GM23338 (cell line): ENCODE measurements at places on chromosomes 2 and 18. TPM values are rescaled to one million over a fixed set of nuclear protein-coding genes. Genes with fewer than 3 reads are reported as not detected.

DNA sequence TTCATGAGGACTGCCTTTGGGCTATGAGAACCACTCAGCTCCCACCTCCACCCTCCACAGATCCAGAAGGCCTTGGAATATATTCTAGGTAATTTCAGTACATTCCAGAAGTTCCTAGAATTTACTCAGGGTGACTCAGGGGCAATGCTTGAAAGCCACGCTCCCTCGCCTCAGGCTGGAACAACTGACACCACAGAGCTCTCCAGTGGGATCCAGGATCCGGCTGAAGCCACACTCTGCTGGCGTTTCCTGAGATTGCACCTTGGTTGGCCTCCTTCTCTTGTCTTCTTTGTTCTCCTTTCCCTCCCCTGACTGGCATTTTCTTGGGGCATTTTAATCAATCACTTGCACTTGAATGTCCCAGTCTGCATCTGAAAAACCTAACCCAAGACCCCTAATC is 92.6 kb upstream of the KCNE4 start:
- H3K36me3 ChIP-seq = no peaks in the 10 kb centered on the region
- no peak overlapping the region for H3K4me3 ChIP-seq
- H3K27ac ChIP-seq = no peak overlapping the region
- H3K4me1 ChIP-seq = no peaks in the 10 kb centered on the region

- H3K27me3 ChIP-seq = no peaks in the 10 kb centered on the region
- H3K36me3 ChIP-seq = no peaks in the 10 kb centered on the region
- no peak for DNase-seq
These were observed 39.1 kb upstream of the PLEKHM3 start for GRCh38 chr2:208064220-208064961.

DNA sequence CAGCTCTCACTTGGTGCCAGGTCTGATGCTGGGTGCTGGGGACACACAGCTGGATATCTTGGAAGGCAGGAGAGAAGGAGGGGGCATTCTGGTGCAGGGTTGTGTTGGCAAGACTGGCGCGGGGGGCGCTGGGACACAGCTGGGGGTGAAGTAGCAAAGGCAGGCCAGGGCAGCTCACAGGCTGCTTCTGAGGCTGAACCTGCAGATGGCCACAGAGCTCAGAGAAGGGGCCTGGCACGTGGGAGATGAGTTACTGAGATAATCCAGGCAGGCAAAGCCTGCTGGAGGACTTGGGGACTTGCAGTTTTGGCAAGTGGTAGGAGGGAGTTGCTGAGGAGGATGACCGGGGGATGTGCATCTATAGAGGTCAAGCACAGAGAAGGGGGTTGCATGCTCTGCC is 16.2 kb upstream of the DGKD start:
- no peaks in the 10 kb centered on the region for H3K36me3 ChIP-seq
- DNase-seq = no peak
- H3K4me3 ChIP-seq = no peak overlapping the region
- H3K4me1 ChIP-seq = no peaks in the 10 kb centered on the region
- no peak overlapping the region for H3K27ac ChIP-seq
- no peaks in the 10 kb centered on the region for H3K27me3 ChIP-seq

- H3K4me3 ChIP-seq = no peak overlapping the region
- DNase-seq = no peak
- no peaks in the 10 kb centered on the region; the same call in 1 of the 2 replicates for H3K4me1 ChIP-seq
- no peak overlapping the region for H3K27ac ChIP-seq
These were observed 180.9 kb downstream of the SMAD2 start for GRCh38 chr18:47749600-47749973.

GRCh38 chr2:66080127-66080526 is 354.8 kb upstream of the MEIS1 start:
- H3K4me3 ChIP-seq = no peak overlapping the region
- H3K4me1 ChIP-seq = no peaks in the 10 kb centered on the region
- H3K27me3 ChIP-seq = no peaks in the 10 kb centered on the region
- H3K27ac ChIP-seq = no peak overlapping the region

- no peak overlapping the region for H3K4me3 ChIP-seq
- H3K27ac ChIP-seq = no peak overlapping the region
- no peaks in the 10 kb centered on the region for H3K36me3 ChIP-seq
- DNase-seq = no peak
- H3K27me3 ChIP-seq = no peaks in the 10 kb centered on the region
- no peaks in the 10 kb centered on the region for H3K4me1 ChIP-seq
These were observed 18.9 kb upstream of the SLC38A11 start for GRCh38 chr2:164974221-164974620.

GRCh38 chr2:200625958-200626363 is 40.1 kb downstream of the AOX1 start:
- H3K36me3 ChIP-seq = no peaks in the 10 kb centered on the region
- H3K4me1 ChIP-seq = no peaks in the 10 kb centered on the region
- H3K4me3 ChIP-seq = no peak overlapping the region
- H3K27me3 ChIP-seq = no peaks in the 10 kb centered on the region
- no peak overlapping the region for H3K27ac ChIP-seq

DNA sequence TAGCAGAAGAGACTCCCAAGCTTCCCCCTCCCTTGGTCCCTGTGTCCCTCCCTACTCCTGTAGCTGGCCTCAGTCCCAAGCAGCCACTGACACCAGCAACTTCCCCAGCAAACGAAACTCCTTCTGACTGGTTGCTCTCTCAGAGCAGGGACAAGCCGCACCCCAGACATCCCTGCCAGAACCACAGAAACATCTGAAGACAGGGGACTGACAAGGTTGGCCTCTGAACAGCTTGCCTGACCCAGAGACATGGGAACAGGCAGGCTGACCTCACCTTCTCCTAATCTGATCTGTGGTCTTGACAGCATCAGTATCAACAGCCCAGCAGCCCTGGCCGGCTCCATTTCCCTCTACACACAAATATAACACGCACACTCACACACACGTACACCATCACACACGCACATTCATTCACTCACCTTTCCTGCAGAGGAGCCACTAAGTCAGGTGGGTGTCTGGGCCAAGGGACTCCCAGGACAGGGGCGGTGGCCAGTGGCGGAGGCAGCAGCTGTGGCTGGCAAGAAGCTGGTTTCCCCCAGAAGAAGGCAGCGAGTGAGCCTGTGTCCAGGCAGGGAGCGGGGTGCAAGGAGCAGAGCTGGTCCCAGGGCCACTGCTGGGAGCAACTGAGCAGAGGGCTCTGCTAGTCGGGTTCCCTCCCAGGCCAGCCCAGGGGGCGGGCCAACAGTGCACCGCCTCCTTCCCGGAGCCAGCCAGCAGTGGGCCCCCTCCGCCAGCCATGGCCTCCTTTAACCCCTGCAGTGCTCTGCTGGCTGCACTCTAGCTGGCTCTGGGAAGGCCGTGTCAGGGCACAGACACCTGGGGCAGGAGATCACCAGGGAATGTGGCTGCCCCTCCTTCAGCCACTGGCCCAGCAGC is 59.1 kb downstream of the TNS1 start:
- peak; percentile 88 for DNase-seq
- peak overlapping the region; percentile 34; the same call in 1 of the 2 replicates for H3K4me3 ChIP-seq
- H3K4me1 ChIP-seq = peaks cover 19% of the 10 kb centered on the region; the same call in 1 of the 2 replicates
- no peak overlapping the region for H3K27ac ChIP-seq
- no peaks in the 10 kb centered on the region for H3K36me3 ChIP-seq
- H3K27me3 ChIP-seq = no peaks in the 10 kb centered on the region

- no peak overlapping the region for H3K27ac ChIP-seq
- peaks cover 3% of the 10 kb centered on the region for H3K4me1 ChIP-seq
- no peak for DNase-seq
- no peaks in the 10 kb centered on the region for H3K36me3 ChIP-seq
These were observed 152.5 kb downstream of the PLEKHA3 start for GRCh38 chr2:178632729-178633128.

DNA sequence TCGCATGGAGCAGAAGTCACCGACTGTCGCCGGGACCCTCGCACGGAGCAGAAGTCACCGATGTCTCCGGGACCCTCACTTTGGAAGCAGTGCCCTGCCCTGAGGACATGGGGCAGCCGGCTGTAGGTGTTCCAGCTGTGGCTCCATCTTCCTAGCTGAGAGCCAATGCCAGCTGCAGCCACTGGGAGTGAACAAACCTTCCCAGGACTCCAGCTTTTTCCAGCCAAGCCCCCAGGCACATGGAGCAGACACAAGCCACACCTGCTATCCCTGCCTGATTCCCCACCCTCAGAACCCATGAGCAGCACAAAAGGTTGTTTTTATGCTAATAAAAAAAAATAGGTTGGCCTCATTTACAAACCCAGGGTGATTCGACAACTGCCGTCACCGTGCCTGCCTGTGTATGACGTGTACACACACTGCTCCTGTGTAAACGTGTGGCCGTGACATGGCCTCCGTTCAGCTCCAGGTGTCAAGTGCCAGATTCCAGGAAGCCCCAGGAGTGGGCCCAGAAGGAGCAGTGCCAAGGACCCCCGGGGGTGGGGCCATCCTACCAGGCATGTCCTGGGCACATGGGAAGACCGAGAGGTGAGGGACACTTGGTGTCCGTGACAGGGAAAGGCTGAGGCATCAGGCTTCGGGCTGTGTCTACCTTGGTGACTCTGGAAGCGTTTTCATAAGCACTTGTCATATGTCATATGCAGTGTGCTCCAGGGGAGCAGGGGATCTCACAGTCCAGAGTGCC is 91.5 kb downstream of the EIPR1 start:
- H3K27me3 ChIP-seq = no peaks in the 10 kb centered on the region
- H3K36me3 ChIP-seq = no peaks in the 10 kb centered on the region
- no peaks in the 10 kb centered on the region for H3K4me1 ChIP-seq
- H3K27ac ChIP-seq = no peak overlapping the region

DNA sequence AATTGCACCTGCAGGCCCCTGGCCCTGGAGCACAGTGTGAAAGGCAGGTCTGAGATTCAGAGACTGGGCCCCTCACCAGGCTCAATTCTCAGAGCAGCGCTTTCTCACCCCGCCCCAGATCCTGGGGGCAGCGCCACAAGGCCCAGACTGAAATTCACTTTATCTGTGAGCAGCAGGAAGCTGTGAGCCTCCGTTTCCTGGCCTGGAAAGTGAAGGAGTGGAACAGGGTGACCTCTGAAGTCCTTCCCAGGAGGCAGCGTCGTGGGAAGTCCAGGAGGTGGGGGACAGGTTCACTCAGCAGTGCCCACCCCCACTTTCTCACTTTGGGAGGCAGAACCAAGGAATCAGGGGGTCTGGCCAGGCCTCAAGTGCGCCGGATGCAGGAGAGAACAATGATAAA is 235.4 kb downstream of the NDUFA10 start:
- no peaks in the 10 kb centered on the region for H3K27me3 ChIP-seq
- no peaks in the 10 kb centered on the region for H3K36me3 ChIP-seq
- no peak overlapping the region for H3K27ac ChIP-seq
- H3K4me3 ChIP-seq = no peak overlapping the region
- no peaks in the 10 kb centered on the region for H3K4me1 ChIP-seq

GRCh38 chr2:184554736-184555135 is 43.6 kb upstream of the ZNF804A start:
- no peaks in the 10 kb centered on the region for H3K4me1 ChIP-seq
- no peaks in the 10 kb centered on the region for H3K27me3 ChIP-seq
- no peak overlapping the region for H3K27ac ChIP-seq
- no peaks in the 10 kb centered on the region for H3K36me3 ChIP-seq
- no peak overlapping the region for H3K4me3 ChIP-seq
- DNase-seq = no peak

DNA sequence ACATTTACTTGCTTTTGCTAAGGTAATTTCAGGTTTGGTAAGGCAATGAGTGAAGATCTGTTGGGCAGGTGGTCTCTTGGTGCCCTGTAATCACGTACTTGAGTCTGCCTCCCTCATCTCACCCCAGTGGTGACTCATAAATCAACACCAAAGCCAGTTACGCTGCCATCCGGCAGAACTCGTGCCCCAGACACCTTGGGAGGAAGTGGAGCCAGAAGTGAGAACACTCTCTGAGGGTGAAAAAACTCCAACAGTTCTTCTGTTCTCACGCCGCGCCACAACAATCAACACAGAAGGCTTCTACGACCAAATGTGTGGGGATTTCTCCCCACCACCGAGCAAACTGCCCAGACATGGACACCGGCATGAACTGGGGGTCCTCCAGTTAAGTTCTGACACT is 206.2 kb downstream of the ARL4C start:
- no peaks in the 10 kb centered on the region for H3K27me3 ChIP-seq
- H3K27ac ChIP-seq = no peak overlapping the region
- H3K36me3 ChIP-seq = no peaks in the 10 kb centered on the region
- no peak for DNase-seq
- H3K4me3 ChIP-seq = no peak overlapping the region

DNA sequence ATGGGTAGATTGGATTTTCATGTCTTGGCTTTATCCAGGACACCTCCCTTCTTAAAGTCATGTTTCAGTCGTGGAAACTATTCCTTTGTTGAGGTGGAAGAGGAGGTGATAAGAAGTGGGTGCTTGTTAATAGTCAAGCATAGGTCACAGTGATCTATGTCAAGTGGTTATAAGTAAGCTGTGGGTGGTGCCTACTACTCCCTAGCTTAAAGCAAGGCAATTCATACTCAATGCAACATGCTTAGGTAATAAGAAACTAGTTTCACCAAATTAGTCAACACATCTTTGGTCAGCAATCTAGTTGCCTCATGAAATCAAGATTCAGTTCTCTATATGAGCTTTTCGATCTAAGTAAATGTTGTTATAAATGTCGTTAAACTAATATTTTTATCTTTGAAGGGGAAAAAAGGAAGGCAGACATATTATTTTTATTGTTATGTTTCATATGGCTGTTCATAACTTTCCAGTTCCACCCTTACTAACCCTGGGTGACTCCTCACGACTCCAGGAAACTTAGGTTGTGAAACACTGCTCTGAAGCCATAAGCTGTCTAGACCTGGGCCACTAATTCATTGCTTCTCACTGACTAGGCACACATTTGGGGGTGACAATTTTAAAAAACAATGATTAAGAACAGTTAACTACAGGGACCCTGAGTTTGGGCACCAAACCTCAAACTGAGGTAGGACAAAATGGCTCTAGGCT is 5.8 kb upstream of the ABCB11 start:
- no peak overlapping the region for H3K27ac ChIP-seq
- H3K27me3 ChIP-seq = no peaks in the 10 kb centered on the region
- H3K4me3 ChIP-seq = no peak overlapping the region
- no peaks in the 10 kb centered on the region; the same call in 1 of the 2 replicates for H3K4me1 ChIP-seq

DNA sequence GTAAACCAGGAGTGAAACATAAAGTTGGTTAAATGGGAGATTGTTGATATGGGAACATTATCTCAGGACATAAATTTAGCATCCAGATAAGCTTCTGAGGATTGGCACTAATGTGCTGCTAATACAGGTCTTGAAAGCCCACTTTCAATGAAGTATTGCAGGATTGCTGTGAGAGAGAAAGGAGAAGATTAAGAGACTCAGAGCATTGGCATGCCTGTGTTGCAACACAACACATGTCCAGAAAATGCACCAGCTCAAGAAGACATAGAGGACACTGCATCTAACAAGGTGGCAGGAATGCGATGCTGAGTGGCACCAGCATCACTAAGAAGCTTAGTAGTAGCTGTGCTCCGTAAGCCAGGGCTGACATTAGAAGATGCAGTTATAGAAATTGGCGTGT is 728.9 kb downstream of the SUCLG1 start:
- H3K36me3 ChIP-seq = no peaks in the 10 kb centered on the region
- no peaks in the 10 kb centered on the region for H3K27me3 ChIP-seq
- DNase-seq = no peak
- no peak overlapping the region for H3K4me3 ChIP-seq

GRCh38 chr2:111207851-111208250 is 87.1 kb downstream of the BCL2L11 start:
- no peaks in the 10 kb centered on the region for H3K4me1 ChIP-seq
- no peaks in the 10 kb centered on the region for H3K36me3 ChIP-seq
- no peak overlapping the region for H3K4me3 ChIP-seq
- no peak for DNase-seq
- H3K27ac ChIP-seq = no peak overlapping the region

Gene GAREM2
- 20.8 and 23.8 TPM in 2 replicates for total RNA-seq

Gene PRKAG3
- total RNA-seq = not detected in 2 replicates

Gene STAT4
- 0.16 and 0.52 TPM in 2 replicates for total RNA-seq

Gene C2orf80
- total RNA-seq = 3.1 TPM in 1 of 2 replicates, not detected in the other

Gene RESP18
- not detected in 2 replicates for total RNA-seq

Gene TDRD15
- 0.07 TPM in 1 of 2 replicates, not detected in the other for total RNA-seq
